ENCODE measurements at places on chromosomes 7 and 10.

DNA sequence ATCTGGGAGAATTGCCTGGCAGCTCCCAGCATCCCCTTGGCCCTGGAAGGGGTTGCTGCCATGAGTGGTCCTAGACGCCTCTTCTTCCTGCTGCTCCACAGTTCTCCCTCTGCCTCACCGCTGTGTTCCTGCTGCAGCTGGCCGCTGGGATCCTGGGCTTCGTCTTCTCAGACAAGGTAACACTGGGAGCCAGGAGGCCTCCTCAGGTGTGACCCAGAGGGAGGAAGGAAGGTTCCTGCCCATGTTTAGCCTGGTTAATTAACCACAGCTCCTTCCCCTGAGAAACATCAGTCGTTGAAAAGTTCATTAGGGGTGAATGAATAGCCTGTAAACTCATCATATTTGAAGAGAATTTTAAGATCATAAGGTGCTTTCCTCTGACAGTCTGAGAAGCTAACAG, 18.2 kb downstream of the TSPAN33 start:
- DNase-seq = no peak

- no peak for DNase-seq
Observed at GRCh38 chr10:107733328-107734130, 569.0 kb upstream of the SORCS1 start.

GRCh38 chr10:62473241-62473640, 99.1 kb downstream of the ZNF365 start:
- DNase-seq = no peak

GRCh38 chr10:92042541-92042940, 119.0 kb downstream of the BTAF1 start:
- DNase-seq = no peak

DNA sequence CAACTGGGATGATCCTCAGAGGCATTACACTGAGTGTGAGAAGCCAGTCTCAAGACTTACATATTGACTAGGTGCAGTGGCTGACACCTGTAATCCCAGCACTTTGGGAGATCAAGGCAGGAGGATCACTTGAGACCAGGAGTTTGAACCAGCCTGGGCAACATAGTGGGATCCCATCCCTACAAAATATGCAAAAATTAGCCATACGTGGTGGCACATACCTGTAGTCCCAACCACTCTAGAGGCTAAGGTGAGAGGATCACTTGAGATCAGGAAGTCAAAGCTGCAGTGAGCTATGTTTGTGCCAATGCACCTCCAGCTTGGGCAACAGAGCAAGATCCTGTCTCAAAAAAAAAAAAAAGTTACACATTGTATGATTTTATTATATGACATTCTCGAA, 23.5 kb upstream of the TNPO3 start:
- no peak for DNase-seq

DNA sequence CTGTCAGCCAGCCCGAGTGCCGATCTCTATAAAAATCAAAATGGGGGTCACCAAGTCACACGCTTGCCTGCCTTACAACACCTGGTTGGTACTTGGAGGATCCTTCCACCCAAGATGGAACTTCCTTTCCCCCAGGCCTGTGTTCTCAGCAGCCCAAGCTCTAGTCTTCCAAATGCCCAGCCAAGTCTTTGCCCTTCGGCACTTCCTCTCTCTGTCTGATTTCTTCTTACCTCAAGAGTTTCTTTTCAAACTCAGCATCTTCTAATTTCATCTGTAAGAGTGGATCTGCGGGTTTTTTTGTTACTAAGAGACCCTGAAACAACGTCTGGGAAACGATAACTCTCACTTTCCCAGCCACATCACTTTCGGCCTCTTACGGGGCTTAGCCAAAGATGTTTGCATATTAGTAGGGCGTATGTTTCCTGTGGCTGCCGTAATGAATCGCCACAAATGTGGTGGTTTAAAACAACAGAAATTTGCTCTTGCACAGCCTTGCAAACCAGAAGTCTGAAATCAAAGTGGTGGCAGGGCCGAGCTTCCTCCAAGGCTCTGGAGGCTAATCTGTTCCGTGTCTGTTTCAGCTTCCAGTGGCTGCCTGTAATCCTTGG, 219.9 kb downstream of the TCF7L2 start:
- no peak for DNase-seq

DNA sequence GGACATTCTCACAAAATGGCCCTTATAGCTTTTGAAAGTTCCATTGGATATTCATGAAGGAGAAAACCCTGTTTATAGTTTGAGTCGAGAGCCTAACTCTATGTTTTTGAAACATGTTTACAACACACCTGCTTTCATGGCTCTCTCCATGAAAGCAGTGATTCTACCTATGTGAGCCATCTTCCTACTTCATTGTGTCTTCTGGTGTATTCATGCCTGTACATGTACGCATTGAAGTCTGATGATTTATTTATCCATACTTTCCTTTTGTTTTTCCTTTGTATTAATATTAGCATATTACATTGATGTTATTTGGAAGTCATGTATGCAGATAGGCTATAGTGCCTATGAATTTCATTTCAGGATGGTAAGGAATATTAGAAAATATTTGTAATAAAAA, 58.0 kb downstream of the LAMB4 start:
- DNase-seq = no peak
